ENCODE measurements at places on chromosomes 6 and 20.
A peak's percentile ranks its signal among the peaks of the same experiment; 100 is the strongest.

- DNase-seq, result no peak
Observed at GRCh38 chr6:119446609-119447008, 97.0 kb upstream of the MAN1A1 start.

DNA sequence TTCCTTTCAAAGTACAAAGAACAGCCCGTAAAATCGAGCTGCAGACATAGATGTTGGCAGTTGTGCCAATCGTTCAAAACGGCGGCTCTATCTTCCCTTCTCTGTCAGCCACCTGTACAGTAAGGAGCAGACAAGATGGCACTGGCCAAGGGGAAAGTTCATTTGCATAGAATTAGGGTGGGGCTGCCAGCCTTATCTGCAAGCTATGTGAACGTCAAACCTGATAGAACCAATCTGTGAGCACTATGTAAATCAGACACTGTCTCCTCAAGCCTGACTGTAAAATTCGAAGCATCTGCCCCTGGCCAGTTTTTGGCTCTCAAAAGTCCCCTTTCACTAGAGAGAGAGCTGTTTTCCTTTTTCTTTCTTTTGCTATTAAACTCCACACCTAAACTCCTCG lies 374.5 kb downstream of the EPM2A start:
- no peak for DNase-seq

DNA sequence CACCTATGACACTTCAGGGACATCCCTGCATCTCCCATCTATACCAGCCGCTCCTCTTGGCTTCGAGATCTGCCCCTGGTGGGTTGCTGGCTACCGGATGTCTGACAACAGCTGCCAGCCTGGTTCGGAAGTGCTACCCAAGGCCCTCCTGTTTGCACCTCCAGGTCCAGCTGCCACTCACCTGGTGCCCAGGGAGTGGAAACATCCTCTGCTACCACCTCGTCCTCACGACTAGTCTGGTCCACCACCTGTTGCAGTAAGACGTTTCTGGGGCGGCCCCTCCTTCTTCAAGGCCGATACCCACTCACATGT lies 8.3 kb upstream of the PCMTD2 start:
- no peak for DNase-seq

DNA sequence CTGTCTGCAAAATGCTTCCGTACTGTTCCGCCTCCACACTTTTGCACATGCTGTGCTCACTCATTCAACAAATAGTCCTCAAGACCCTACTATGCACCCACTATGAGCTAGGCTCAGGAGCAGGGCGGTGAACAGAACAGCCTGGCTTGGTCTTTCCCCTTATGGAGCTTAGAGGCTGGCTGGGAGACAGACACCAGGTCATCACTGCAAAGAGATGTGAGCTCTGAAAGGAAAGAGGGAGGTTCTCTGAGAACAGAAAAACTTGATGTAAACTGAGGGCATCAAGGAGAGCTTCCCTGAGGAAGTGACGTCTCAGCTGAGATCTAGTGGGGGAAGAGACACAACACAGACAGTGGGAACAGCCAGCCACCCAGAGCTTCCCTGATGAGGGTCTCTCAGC lies 31.0 kb upstream of the TGM2 start:
- DNase-seq, result no peak

DNA sequence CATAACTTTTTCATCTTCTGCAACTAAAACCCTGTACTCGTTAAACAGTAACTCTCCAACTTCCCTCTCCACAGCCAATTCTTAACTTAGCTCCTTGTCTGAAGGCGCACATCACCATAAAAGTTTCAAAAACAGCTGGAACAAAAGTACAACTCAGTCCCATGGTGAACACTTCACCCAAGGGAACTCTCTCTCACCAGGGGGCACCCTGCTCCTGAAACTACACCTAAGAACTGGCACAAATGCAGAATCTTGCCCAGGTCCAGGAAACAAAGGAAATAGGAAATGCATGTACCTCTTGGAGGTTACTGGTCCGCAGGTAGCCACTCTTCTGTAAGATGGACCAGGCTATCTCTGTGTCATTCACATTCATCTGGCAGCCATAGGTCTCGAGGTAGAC lies 6.6 kb downstream of the CDK5RAP1 start:
- DNase-seq, result no peak

DNA sequence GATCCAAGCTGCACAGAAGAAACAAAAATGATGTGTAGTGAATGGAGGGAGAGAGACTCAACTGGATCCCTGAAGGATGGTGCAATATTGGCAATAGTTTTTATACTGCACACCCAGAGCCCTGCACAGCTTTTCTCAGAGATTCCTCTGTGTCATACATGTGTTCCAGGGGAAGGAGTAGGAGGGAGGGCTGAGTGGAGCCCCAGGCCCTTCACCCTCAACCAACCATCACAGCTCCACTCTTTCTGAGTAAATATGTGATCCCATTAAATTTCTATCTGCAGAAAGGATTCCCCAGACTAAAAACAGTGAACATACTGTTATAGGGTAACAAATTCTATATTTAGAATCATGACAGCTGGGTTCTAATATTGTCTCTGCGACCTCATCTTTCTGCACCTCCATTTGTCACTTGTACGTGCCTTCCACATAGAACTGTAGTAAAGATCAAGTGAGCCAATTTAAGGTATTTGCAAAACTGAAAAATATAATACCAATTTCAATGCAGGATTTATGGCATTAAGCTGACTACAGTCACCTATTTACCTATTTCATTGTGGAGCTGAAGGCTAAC lies 421.4 kb upstream of the NRSN1 start:
- no peak for DNase-seq

DNA sequence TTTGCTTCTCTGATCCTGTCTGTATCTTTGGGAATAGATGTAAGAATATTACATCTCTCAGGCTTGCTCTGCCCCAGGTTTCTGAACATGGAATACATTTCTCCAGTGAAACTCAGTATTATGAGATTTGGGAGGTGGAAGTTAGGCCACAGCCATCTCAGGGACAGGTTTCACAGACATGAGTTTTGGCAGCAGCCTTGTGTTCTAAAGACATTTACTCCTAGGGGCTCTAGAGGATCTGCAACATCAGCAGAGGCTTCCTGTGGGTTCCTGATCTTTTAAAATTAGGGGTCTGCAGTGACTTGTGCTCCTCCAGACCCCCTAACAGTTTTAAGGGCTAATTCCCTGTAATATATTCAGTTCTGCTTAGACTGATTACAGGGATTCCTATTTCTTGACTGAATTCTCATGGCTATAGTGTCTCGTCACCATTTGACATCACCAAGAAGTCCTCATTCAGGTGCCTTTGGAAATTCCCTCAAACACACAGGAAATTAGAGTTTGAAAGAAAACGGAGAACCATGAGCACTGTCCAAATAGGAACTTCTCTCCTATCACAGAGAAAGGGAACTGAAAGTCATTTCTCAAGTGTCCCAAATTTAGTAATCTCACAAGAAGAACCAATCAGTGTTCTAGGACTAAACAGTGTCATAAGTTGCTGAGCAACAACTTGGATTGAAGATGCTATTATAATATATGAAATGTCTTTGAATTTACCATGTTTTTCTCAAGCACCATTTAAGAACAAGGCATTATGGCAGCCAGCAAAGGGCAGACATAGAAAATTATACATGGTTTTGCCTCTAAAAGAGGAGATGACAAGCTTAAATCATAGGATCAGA lies 2.5 kb upstream of the HLA-DRA start:
- peak; percentile 2 for DNase-seq

DNA sequence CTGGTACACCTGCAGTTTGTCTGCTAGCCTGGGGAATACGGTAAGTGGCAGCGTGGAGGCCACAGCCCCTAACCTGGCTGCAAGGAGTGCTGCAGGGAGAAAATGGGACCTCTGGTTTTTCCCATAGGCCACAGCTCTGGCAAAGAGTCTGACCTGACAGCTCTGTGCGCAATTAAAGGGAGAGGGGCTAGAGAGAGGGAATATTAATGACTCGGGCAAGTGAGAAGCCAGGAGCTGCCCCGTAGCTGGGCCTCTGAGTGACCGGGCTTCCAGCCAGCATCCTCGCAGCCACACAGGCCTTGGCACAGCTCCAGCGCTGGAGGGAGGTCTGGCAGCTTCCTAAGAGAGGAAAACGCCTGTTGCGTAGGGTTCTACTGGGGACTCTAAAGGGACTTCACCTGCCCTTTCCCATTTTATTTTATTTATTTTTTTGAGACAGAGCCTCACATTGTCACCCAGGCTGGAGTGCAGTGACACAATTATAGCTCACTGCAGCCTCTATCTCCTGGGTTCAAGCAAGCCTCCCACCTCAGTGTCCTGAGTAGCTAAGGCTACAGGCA lies 18.2 kb upstream of the OCSTAMP start:
- no peak for DNase-seq

DNA sequence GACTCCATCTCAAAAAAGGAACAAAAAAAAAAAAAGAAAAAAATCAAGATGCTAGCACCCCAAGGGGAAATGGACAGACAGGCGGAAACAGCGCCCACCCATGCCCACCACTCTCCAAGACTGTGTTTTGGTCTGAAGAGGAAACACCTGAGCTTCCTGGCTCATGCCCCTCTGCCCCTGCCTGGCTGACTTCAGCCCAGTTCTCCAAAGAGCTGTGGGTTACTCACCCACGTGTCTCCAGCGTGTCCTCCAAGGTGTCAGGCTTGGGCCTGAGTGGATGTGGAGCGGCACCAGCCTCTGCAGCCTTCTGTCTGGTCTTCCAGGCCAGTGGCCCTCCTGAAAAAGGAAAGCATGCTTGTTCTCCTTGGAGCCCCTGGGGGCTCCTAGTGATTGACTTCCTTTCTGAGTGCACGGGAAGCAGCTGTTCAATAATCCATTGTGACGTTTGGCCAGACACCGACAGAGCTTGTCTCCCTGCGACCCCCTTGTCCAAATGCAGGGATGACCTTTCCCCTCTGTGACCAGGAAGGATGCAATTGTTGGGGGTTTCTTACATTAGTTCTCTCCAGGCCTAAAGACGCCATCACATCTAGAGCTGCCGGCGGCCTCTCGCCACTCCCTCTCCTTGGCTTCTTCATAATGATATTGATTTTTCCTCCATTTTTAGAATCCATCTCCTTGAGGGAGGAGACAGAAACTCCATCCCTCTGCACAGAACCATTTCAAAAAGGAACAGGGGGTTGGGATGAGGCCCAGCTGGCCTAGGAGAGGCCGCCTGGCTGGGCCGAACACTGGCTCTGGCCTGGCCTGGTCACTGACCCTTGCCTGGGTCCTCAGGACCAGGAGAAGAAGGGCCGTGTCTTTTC lies 58.4 kb downstream of the ADNP start:
- no peak for DNase-seq

DNA sequence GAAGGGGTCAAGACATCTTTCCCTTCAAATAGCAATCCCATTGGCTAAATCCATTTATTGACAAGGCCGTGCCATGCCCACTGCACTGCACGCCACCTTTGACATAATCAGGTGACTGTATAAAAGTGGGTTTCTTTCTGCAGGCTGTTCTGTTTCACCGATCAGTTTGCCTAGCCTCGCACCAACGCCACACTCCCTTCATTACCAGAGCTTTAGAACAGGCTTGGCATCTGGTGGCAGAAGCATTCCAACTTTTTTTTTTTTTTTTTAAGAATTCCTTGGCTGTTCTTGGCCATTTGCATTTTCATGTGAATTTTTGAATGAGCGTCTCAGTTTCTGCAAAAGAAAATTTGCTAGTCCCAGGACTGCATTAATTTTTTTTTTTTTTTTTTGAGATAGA lies 78.1 kb downstream of the PPP1R3G start:
- DNase-seq, result no peak

GRCh38 chr6:17466707-17467106 lies 73.3 kb downstream of the CAP2 start:
- DNase-seq, result no peak

DNA sequence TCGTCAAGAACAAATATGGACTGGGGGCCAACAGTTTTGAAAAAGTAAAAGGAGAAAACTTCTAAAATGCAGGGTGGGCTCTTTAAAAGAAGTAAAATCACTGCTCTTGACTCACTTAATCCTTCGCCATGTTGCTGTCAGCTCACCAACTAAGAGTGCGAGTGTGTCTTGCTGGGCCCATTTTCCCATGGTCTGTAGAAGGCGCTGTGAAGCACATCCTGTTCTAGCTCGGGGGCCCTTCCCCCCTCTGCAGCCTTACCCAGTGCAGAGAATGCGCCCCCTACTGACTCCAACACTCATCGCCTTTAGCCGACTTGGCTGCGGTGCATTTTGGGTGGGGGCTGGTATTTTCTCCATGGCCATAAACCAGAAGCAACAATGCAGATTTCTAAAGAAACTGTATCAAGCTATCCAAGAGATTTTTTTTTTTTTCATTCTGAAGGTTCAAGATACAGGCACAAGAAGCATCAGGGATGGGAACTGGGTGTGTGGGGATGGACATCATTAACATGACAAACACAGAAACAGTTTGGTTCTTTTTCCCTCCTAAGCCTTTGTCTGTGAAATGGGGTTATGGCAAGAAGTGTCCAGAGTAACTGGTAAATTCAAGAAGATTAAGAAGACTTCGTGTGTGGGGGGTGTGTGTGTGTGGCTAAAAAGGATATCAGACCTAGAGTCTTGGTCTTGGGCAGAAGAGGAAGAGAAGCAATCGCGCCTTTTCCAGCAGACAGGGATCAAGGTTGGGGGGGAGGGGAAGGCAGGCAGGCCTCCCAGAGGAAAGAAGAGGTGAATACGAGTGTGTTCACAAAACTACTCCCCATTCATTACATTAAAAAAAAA lies 1.7 kb downstream of the ADNP start:
- peak; percentile 98 for DNase-seq

- no peak for DNase-seq
Observed at GRCh38 chr20:38673725-38674091, 50.6 kb upstream of the SLC32A1 start.

DNA sequence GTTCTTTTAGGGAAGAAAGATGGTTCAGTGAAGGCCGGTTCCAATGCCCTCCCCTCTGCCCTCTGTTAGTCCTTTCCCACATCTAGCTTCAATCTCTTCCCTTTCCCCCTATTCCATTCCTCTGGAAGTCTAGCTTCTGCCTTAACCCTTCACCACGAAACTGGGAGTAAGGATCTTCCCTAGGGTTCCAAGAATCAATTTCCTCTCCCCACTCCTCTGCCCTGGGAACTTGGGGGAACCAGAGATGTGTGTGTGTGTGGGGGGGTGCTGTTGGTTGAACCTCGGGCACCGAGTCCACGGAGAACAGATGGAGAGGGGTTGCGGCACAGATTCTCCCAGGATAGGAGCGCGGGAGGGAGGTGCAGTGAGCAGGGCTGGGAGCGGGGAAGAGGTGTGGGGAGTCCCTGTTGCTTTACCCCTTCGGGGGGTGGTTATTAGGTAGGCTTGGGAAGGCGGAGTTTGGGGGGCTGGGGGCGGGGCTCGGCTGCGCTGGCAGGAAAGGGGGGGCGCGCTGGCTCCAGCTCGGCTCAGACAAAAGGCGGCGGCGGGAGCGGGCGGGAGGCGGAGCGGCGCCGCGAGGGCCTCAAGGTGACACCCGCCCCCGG lies at the start of gene TMEM151B:
Gene TMEM151B, plus strand, starts transcription at position 530 of the 605 bp plus-strand sequence. CDS start 293 bp downstream, outside the sequence.
- no peak for DNase-seq

All from SW480 (cell line).